ENCODE measurements at places on chromosomes 1 and 21.

DNA sequence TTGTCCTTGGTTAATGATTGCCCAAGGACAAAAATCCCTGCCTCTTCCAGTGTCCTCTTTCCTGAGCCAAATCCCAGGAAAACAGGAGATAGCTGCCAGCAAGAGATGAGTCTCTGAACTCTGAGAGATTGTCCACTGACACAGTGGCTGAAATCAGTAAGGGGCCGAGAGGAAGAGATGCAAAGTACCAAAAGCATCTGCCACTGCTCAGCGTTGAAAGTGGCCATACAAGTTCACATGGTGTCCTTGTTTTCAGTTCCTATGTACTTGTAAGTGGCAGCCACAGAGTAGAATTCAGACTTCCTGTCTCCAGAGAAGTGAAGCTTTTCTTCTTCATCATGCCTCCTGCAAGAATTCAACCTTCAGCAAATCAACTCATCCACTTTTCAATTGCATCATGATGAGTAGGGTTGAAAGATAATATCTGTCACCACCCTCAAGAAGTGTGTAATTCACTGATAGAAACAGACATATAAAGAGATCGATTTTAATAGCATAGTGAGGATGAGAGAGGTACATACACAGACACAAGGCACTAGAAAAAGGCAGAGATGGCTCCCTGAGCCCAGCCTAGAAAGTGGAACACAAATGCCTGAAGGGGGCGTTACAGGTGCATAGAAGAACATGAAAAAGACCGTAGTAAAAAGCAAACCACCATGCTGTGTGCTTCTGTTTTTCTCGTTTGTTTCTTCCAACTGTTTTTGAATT lies 185.8 kb downstream of the MRPL39 start:
- DNase-seq, result peak; percentile 66

GRCh38 chr21:43686811-43687565 lies 27.6 kb downstream of the RRP1B start:
- peak; percentile 22 for DNase-seq

- no peak for DNase-seq
These were observed 231.2 kb downstream of the DSCAM start for GRCh38 chr21:40615505-40616376.

DNA sequence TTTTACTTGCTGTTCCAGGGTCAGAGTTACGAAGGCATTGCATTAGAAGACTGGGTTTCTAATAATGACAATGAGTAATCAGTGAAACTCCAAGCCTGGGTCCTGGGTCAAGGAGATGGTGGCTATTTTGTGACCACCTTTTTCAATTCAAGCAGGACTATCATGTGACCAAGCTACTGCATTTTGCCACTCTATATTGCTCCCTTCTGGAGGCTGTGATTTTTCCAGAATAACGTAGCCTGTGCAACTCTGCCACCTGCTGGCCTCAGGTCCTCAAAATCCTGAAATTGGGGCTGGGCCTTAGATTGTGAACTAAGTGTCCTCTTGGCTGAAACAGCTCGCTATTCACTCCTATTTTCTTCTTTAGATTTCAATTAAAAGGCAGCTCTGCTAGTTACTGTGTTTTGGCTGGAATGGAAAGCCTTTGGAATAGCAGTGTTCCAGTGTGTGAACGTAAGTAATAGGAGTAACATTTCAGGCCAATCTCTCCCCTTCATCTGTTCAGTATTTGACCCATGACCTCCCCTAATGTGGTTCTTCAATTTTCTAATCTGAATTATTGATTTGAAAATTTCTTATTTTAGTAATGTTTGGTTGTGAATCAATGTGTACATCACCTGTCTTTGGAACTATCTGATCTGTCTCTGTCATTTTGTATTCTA lies 52.9 kb upstream of the CD46 start:
- peak; percentile 83 for DNase-seq

DNA sequence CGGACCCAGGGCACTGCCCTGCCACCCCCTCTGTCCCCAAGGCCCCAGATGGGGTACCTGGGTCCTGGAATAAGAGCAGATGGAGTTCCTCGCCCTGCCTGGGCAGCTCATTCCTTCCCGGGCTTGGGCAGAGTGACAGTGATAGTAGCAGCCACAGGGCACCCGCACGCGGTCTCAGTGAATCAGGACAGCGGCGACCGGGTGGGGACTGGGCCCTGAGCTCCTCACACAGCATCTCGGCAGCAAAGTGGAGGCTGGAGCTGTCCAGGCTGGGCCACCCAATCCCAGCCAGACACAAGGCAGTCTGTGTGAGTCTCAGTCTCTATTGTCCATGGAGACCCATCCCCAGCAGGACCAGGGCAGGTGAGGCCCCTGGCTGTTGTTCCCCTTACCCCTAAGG lies 37.4 kb upstream of the CCDC27 start:
- DNase-seq, result no peak

DNA sequence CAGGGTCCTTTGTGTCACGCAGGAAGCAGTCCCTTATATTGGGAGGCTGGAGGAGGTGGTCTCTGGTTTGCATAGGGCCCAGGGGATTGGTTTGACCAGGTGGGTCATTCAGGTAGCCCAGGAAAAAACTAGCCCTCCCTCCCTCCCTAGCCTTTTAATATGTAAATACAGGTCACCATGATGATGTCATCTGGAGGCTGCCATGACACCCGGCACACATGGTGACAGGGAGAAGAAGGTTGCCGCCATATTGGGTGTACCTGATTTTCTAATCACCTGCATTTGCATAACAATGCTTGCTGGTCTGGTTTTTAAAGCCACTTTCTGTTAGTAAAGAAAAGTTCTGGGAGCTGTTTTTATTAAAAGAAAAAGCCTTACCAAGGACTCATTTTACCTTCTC lies 791.0 kb upstream of the ADGRL4 start:
- no peak for DNase-seq

DNA sequence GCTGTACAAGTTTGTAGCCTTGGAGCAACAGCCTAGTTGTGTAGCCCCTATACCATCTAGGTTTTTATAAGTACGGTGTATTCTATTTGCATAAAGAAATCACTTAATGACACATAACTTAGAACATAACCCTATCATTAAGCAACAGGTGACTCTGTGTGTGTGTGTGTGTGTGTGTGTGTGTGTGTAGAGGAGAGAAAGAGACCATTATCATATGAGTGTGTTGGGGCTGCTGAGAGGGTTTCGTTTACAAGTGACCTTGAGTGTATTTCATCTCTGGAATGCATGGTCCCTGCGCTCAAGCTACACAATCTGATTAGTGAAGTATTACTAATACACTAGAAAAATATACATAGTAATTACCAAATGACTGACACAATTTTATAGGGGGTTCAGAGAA lies 115.1 kb downstream of the RABGAP1L start:
- no peak for DNase-seq

DNA sequence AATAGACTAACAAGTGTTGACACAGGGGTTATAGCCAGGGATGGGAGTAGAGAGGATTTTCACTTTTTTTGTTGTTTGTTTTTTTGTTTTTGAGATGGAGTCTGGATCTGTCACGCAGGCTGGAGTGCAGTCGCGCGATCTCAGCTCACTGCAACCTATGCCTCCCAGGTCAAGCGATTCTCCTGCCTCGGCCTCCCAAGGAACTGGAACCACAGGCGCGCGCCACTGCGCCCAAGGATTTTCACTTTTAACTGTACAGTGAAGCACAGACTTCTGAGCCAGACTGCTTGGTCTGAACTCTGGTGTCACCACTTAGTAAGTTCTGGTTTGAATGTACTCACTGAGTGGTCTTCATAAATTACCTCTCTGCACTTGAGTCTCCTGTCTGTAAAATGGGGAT lies 40.2 kb upstream of the WASF2 start:
- no peak for DNase-seq

GRCh38 chr21:14883351-14883750 lies 181.4 kb downstream of the NRIP1 start:
- DNase-seq, result no peak

GRCh38 chr1:225368036-225368552 lies 59.7 kb downstream of the LBR start:
- no peak for DNase-seq

Data from islet precursor cell (in vitro differentiated cells).